ENCODE measurements at places on chromosomes 4 and X.

- DNase-seq: no peak
Measured at GRCh38 chr4:153348006-153348405, 3.5 kb downstream of the MND1 start.

DNA sequence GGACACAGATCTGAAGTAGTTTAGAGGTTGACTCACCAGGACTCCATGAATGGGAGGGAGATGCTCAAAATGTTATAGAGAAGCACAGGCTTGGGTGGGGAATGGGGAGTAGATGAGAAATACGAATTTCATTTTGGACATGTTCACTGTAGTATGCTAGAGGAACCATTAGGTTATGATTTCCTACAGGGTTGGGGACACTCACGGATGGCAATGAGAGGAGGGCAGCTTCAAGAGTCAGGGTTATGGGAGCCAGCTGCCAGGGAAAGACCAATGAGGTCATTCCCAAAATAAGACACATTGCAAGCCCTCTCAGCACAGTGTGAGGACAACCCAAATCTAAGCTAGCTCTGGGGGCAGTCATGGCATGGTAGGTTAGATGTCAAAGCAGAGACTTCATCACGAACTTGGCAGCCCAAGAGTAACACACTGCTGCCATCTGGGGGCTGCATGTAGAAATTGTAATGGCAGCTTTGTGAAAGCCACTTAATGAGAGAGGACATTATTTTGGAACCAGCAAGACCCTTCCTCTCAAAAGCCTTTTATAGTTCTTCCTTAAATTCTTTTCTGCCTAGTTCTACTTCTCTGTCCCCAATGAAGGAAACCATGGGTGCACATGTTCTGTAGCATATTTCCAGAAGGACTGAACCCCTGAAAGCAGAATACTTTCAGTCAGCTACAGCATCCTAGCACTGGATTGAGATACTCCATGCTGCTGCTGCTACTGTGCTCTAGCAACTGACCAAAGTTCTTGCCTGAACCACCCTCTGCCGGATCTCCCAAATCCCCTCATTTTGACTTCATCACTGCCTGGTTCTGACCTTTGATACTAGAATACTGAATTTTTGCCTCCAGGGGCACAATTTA lies 16.2 kb upstream of the ZCCHC12 start:
- DNase-seq: no peak

DNA sequence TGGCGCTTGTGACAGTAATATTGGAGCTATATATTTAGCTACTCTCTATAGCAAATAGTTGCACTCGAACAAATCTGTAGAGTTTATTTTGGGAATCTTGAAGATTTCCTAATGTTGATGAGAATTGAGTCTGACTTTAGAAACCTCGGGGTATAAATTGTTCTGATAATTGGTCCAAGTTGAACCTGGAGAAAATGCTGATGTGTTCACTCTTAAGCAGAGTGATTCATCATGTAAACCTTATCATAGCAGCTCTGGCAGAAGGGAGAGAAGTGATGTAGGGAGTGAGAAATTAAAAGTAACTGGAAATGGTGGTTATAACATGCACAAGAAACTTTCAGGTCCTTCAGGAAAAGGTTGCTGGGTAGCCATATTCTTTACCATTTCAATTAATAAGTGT lies 16.4 kb upstream of the SLC4A4 start:
- no peak for DNase-seq

- no peak for DNase-seq
Measured at GRCh38 chr4:186749611-186750281, 26.1 kb upstream of the FAT1 start.

DNA sequence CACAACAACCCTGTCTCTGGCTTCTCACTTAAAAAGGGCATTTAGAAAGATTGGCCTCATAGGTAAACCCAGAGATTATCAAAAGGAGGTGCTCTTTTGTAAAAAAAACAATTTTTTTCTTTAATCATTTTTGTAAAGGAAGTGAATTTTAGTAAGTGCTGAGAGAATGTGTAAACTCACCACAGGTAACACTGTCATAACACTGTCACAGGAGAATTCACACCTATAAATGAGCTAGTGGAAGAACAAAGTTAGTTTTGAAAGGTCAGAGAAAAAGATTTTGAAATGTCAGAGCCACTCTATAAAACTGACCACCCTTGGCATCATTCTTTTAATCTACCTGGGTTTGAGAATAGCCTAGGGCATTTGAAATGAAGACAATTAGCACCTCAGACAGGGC lies 3.3 kb upstream of the SH2D1A start:
- no peak for DNase-seq

DNA sequence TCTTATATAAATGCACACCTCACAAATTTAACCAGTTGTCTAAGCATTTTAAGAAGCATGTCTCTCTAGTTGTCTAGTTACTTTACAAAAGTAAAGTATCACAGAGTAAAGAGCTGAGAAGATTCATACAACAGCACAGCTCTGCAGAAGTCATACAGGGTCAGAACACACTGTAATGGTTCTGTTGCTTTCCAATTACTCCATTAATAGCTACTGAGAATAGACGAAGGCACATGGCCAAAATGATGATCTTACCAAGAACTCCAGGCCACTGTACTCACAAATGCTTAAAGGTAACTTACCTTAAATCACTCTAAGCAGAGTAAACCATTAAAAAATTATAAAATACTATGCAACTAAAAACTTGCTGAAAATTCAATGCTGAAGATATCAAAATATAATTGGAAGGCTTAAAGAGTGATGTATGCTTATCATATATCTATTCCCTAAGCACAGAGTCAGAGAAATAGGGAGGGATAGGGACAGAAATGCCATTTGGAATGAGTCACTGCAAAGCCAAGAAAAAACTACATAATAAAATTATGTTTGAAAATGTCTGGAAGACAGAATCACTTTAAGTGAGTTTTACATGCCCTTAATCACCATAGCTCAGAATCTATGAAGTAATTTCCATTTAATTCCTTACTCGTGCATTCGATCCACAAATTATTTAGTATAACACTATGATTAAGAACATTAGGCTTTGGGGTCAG lies 71.0 kb downstream of the DDX60L start:
- no peak for DNase-seq

DNA sequence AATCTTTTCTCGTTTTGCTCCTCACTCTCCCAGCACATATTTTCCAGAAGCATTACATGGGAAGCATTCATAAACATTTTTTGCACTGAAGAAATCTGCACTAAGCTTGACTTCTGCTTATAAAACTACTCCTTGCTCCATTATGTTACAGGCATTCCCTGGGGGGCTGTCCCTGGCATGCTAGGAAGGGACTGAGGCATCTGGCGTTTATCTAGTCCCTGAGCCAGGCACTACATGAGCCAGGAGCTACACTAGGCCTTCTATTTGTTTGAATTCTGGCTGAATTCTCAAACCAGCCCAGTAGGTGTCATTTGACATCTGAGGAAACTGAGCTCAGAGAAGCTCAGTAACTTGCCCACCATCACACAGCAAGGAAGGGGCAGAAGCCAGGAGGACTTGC lies 43.3 kb downstream of the NHSL2 start:
- no peak for DNase-seq

DNA sequence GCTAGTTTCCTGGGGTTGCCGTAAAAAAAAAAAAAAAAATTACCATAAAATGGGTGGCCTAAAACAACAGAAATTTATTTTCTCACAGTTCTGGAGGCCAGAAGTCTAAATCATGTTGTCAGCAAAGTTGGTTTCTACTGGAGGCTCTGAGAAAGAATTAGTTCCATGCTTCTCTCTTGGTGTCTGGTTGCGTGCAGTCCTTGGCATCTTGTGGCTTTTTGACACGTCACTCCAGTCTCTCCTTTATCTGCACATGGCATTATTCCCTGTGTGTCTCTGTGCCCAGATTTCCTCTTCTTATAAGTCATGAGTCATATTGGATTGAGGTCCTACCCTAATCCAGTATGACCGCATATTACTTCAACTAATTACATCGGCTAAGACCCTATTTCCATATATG lies 38.7 kb downstream of the SPATA4 start:
- DNase-seq: no peak

DNA sequence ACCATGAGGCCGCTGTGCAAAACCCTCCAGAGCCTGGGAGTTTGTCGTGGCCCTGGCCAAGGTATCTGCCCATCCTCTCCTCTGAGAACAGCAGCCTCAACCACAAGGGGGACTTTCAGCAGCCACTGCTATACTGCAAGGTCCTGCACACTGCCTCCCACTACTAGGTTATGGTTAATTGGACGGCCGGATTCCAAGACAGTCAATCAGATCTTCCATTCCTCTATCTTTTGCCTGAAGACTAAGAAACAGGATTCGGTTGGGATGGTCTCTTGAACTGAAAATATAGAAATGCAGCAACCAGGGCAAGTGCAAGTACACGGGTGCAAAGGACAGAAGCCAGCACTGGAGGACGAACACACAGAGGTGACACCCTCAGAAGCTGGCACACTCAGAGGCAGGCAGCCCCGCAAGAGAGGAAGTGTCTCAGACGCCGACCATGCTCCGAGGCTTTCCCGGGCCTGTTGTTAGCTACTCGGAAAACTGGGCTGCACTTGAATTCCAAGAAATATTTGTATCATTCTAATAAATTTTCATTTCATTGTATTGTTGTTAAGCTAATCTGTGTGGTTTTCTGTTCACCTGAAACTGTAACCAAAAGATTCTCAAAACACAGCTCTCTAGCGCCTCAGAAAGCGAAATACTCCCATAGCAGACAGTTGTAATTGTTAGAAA lies 63.3 kb downstream of the AFAP1 start:
- DNase-seq: no peak

DNA sequence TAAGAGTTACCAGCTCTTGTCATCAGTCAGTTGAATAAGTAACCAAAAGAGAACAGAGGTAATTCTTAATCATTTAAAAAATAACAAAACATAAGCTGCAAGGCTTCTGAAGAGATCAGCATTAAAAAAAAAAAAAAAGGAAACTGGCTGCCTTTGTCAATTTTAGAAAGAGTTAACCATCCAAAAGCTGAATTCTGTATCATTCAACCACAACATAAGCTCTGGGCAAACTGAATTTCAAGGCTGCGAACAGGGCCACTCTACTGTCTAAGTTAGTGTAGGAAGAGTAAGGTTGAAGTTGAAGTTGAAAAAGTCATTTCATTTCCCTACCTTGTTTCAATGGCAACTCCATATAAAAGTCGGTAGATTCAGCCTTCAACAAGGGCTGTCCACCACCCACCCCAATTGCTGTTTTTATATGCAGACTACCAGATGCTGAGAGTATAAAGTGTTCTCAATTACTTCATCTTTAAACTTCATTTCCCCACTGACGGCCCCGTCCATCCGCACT lies 1.1 kb upstream of the LIN54 start:
- DNase-seq: no peak

DNA sequence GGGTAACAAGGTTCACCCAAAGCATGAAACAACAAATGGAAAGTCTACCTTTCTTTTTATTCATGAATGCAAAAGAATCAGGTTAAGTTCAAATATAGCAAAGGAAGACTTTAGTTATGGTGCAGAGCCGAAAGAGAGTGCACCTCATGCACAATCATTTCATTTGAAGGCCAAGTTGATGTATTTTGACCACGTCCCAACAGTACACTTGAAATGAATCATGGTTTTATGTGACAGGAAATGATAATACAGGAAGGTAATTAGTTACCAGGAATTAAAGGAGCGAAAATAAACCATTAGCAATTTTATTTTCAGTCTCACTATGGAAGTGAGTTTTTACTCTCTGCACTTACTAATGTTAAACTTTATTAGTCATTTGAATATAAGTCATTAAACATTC lies 281.2 kb upstream of the DIAPH2 start:
- no peak for DNase-seq

DNA sequence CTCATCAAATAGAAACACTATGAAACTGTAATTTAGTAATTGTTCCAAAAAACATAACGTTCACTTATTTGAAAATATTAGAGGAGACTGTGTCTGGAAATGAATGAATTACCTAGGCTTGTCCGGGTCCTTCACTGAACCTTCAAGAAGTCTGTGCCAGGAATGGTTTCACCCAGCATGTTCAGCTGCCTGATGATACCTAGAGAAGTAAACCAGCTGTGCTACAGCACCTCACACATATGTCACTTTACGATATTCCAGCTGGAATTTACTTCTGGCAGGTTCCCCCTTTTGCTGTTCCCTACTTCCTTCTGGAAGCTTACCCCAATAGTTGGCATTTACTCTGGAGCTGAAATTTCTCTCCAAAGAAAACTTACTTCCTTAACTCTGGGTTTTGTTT lies 906.5 kb downstream of the FAT4 start:
- DNase-seq: no peak

DNA sequence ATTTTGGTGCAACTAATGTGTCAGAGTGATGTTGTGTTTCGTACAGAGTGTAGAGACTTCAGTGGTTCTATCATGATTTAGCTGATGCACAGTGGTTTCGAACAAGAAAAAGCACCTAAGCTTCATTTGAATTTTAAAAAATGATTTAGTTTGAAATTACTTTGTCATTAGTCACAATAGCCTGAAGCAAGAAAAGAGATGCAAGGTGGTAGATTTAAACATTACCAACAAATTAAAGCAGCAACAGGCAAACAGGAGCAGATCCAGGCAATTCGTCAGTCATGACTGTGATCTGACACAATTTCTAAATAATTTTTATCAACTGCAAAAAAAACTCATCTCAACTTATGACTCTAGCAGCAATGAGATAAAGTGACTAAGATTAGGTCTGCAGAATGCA lies 24.6 kb upstream of the COX7B2 start:
- DNase-seq: no peak

GRCh38 chrX:7158468-7158990 lies 10.6 kb upstream of the PUDP start:
- DNase-seq: no peak

DNA sequence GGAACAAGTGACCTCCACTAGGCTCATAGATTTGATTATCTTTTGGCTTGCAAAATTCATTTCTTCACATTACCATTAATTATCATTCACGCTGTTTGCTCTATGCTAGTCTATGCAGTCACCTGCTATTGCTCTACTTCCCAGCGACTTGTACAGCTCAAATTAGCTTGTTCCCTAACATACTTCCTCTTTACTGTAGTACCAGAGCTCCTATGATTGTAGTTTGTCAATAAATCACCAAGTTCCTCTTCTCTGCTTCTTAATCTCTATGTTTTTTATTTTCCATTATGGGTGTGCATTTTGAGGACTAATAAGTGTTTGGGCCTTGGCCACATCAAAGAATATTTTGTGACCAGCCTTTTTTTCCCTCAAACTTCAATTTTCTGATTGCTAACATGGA lies 6.2 kb upstream of the GSPT2 start:
- no peak for DNase-seq

DNA sequence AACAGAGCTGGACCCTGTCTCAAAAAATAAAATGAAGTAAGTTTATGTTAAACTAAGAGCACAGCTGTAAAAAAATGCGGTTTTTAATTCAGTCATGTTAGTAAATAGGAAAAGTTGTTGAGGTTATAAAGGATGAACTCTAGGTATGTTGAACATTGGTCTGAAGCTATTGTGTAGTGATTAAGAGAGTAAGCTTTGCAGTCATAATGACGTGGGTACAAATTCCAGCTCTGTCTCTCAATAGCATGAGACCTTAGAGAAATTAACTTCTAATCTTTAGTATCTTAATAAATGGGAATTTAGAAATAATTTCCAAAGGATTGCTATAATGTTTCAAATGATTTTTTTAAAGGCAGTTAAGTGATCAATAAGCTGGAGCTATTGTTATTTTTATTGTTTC lies 2.9 kb upstream of the YTHDC1 start:
- no peak for DNase-seq

Data from thoracic aorta (tissue), 2 donors.